Caki2 (cell line): ENCODE measurements at places on chromosomes 4 and X. TPM values are rescaled to one million over a fixed set of nuclear protein-coding genes. Genes with fewer than 3 reads are reported as not detected.

DNA sequence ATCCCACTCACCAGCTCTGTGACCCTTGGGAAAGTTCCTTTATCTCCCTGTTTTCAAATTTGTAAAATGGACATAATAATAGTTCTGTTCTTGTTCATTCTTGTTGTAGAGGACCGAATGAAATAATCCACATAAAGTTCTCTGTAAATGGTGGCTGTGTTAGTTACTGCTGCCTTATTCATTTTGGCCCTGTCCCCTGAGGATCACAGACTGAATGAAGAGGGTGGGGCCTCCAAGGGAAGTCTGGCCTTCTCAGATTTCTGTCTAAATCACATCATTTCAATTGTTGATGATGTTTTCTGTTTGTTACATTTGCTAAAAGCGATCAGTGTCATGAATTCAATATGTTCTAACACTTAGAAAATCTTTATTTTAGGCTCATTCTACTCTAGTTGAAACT, 117.9 kb downstream of the PPEF1 start:
- no peak for DNase-seq

- DNase-seq, result no peak
These were observed 12.2 kb upstream of the FGF16 start for GRCh38 chrX:77434962-77435361.

GRCh38 chr4:169800541-169800940, 42.8 kb upstream of the HPF1 start:
- DNase-seq, result no peak

- DNase-seq, result no peak
These were observed 32.1 kb downstream of the RAP1GDS1 start for GRCh38 chr4:98293104-98293887.

DNA sequence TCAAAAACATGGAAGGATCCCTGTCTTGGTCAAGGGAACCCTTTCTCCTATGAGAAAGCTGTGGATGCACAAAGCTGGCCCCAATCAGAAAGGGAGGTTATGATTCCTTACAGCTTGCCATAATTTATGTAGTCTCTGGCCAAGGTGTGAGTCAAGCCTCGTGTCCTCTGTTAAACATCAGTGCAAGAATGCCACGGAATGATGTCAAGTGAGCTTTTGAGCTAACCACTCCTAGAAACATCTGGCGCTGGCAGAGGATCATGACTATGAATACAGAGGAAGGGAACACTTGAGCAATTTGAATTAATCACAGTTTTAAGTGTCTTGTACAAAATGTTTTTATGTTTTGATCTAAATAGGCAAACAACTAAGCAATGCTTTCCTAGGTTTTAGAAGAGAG, 51.5 kb upstream of the RAP2C start:
- no peak for DNase-seq

DNA sequence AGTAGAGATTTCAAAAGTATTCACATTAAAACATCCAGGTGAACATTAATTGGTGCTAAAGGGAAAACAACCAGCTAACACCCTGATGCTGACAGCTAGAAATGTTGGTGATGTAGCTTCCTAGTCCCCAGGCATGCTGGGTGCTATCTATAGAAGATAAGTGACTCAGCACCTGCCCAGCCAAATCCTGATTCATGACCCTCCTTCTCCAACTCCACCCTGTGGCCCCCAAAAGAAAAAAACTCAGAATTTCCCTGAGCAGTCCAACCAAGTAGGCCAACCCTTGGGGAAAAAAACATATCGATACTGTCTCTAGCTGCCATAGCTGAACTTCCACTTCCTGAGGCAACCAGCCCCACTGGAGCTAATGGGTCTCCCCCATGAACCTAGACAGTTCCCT, 197.6 kb upstream of the KLF3 start:
- no peak for DNase-seq

KLHL4 gene
- total RNA-seq, result 4.3 and 18.2 TPM in 2 replicates

KANTR gene
- 2.1 and 4.5 TPM in 2 replicates for total RNA-seq

ADGRG2 gene
- 34.1 and 38.6 TPM in 2 replicates for total RNA-seq
